Spleen (tissue), 13 donors: ENCODE measurements at places on chromosomes 2 and 18.
A peak's percentile ranks its signal among the peaks of the same experiment; 100 is the strongest.

- no peak for DNase-seq
These were observed 186.1 kb upstream of the STON1 start for GRCh38 chr2:48343571-48344440.

DNA sequence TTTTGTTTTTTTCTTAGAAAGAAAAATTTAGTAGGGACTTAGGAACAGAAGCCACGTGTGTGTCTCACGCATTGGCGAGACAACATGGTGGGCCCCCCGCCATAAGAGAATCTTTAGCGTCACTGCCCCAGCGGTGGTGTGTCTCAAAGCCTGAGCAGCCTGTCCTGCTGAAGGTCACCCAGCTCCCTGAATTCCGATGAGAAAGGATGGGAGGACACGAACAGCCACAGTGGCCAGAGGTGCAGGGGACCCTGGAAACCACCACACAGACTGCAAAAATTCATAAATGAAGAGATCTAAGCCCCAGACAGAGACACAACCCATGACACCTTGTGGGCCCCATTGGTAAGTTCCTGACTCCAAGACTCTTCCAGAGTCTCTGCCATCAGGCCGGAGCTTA is 266.1 kb upstream of the RAB6C start:
- no peak for DNase-seq

DNA sequence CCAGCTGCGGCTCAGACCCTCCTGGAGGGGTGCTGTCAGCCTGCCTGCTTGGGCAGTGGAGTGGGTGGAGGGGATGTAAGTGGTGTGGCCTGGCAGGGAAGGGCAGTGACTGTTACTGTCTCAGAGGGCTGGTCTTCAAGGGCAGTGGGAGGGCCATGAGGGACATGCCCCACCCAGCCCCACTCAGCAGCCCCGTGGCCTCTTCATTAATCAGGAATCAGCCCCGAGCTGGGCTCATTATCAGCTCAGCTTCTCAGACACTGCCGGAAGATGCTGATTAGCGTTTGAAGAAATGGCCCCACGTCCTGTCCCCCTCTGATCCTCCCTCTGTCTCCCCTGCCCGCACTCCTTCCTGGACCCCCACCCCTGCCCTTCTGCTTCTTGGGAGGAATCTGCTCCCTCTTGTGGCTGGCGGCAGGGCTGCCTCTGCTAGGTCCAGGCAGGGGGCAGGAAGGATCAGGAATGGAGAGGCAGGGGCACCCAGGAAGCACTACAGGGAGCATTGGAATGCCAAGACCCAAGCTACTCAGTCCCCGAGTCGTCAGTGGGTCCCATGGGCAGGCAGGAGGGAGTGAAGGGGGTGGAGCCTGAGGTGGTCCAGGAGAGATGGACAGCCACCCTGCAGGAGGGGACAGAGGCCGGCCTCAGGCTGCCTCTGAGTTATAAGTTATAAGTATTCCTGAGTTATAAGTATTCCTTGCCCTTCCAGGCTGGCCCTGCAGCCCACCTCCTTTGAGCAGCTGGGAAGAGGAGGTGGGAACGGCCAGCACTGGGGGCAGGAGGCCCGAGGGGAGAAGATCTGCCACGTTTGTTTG is 7.0 kb downstream of the ASIC4 start:
- peak; percentile 73 for DNase-seq

GRCh38 chr2:171652416-171652785 is 34.9 kb upstream of the DYNC1I2 start:
- no peak for DNase-seq

DNA sequence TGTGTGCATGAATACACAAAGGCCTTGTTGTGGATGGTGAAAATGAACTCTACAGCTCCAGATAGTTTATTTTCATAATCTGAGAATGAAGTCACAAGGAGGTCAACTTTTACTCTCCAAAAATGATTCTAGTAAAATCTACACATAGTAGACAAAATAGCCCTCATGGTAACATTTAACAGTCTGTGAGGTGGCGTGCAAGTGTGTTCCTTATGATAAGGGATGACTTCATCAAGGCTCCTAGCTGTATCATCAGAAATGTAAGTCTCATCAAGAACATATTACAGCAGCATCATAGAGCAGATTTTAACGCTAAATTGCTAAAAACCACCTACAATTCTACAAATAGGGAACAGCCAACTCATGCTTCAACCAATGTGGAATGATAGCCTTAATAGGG is 72.3 kb upstream of the RIOK3 start:
- DNase-seq = no peak

DNA sequence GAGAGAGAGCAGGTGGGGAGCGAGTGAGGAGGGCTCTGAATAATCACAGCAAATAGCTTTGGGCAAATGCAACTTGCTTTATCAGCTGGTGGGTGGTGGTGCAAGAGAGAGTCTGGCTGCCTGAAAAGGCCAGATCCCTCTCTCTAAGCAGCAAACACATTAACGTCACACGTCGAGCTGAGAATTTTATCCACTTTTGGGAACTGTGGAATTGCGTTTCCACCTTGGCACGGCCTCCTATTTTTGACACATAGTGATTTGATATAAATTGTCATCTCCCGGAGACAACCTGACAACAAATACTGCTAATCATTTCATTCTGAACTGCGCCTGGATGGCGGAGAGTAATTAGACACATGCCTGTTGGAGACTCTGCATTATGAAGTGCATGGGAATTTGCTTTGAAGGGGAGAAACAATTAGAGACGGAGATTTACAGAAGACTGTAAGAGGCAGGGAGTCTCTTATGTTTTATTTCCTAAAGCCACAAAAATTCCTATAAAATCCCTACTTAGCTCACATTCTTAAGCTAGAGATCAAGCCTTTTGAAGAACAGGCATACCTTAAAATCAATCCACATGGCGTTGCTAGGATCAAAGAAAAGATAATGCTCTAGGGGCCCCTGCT is 634.1 kb downstream of the TDRD15 start:
- DNase-seq = no peak

GRCh38 chr2:200850512-200851256 is 13.8 kb downstream of the CLK1 start:
- DNase-seq = no peak

- DNase-seq = no peak
These were observed 200.3 kb downstream of the SNTG2 start for GRCh38 chr2:1150724-1151511.

GRCh38 chr2:241269707-241270520 is 45.6 kb downstream of the HDLBP start:
- no peak for DNase-seq

GRCh38 chr2:225355788-225356187 is 43.7 kb upstream of the NYAP2 start:
- no peak for DNase-seq
